ENCODE measurements at places on chromosomes 1 and 21.

GRCh38 chr21:42781150-42781970 lies 98.0 kb downstream of the WDR4 start:
- no peak for DNase-seq

DNA sequence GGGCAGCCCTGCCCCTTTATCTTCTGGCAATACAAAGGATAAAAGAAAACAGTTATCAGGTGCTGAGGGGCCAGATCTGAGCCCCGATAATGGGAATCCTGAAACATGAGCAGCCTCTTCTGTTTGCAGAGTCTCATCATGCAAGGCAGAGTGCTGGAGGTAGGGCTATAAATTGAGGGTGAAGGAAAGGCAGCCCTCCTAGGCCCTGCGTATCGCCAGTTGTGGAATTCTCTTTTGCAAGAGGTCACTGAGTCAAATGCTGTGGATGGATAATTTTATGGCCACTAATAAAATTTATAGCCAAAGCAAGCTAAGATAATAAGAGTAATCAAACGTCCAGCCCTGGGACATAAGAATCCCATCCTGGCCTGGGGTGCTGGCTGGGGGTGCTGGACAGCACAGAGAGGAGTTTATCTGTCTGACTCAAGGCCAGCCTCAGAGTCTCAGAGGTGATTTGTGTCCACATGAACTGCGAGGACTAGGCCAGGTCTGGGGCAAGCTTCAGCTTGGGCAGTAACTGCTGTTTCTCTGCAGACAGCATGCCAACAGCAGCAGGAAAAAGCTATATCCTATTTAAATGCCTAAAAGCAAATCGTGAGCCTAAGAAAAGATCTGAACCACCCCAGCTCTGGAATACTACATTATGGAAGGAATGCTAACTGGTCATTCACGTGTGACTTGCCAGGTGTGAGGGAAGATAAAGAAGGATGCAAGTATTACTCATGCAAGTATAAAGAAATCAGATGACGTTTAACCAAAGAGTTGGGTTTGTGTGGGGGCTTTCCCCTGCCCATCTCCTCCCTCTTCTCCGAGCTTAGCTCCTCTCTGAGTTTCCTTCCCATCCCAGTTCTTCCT lies 254.8 kb downstream of the KIF26B start:
- no peak for DNase-seq

DNA sequence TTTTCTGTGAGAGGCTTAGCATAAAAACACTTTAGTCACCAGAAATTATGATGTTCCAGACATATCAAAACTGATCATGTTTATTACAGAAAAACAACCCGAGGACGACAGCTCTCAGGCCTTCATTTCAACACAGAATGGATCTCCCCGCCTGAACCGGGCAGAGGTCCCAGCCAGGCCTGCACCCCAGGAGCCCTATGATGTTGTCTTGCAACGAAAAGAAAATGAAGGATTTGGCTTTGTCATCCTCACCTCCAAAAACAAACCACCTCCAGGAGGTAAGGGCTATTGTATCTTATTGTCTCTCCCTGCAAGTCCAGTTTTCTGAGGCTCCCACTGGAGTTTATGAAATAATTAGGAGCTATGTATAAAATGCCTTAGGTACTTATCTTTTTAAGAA lies 105.5 kb downstream of the PHTF1 start:
- DNase-seq: no peak

GRCh38 chr1:21034725-21035628 lies 141.7 kb downstream of the EIF4G3 start:
- no peak for DNase-seq

DNA sequence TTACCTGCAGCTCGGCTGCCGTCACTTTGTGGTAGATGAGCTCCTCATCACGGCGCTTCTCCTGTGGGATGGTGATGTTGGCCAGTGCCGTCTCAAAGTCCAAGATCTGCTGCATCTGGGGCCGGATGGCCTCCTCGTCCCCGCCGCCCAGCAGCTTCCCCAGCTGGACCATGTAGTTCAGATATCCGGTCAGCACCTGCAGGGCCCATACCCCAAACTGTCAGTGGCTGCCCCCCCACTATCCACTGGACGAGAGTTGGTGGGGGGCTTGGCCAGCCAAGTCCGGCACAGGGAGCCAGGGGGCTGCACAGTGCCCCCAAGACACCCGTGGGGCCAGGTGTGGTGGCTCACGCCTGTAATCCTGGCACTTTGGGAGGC lies 34.3 kb downstream of the ECE1 start:
- no peak for DNase-seq

DNA sequence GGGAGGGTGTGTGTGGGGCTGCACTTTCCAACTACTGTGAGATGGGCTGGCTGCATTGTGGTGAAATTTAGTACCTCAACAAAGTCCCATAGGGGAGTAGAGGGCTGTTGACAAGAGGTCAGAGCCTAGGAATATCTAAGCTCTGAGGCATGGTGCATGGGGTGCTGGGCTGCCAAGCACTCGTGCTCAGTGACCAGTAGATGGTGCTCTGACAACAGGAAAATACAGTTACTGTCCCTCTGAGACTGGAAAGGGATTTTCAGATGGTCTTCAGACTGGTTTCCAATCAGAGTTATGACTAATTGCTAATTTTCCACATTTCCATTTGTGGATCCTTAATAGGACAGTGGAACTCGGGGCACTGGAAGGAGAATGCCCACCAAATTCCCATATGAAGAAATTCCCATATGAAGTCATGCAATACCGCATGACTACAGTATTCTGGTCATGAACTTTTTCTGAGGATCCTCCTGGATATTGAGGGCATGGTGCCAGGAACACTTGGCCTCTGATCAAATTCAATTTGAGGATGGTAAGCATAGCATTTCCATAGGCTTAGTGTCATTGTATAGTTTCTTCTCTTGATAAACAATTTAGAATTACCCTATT lies 4.1 kb upstream of the CACNA1E start:
- DNase-seq: no peak

DNA sequence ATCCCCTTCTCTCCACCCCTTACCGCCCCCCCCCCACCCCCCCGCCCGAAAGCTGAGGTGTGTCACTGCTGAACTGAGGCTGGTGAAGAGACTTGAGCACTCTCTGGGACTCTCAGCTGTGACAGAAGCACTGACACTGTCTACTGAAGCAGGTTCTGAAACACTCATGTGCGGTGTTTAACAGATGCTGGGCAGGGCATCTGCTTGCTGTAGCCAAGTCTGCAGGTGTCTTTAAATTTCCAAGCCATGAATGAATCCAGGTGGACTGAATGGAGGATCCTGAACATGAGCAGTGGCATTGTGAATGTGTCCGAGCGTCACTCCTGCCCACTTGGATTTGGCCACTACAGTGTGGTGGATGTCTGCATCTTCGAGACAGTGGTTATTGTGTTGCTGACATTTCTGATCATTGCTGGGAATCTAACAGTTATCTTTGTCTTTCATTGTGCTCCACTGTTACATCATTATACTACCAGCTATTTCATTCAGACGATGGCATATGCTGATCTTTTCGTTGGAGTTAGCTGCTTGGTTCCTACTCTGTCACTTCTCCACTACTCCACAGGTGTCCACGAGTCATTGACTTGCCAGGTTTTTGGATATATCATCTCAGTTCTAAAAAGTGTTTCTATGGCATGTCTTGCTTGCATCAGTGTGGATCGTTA lies at the start of gene GPR52:
TSS of gene GPR52 (plus strand) at position 99 of the 665 bp plus-strand sequence. CDS start at position 247, 148 bp downstream.
- DNase-seq: no peak

- DNase-seq: no peak
These were observed 11.2 kb downstream of the ACTRT2 start for GRCh38 chr1:3032371-3033039.

- no peak for DNase-seq
These were observed 2.4 kb downstream of the GRIK3 start for GRCh38 chr1:37031871-37032270.

DNA sequence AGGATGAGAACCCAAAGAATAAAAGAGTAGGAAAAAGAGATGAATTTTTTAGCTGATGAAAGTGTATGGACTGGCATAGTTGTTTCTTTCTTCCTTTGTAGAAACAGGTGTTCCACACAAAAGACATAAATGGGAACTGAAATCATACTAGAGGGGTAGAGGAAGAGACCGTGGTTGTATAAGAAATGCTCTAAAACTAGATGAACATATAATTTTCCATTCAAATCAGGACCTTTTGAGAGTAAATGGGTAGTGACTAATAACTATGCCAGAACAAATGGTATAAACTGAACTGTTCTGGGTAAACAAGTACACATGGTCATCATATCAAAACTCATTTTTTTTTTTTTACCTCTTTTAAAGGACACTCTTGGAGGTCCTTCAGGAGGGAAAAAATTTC lies 344.2 kb downstream of the VAV3 start:
- no peak for DNase-seq

DNA sequence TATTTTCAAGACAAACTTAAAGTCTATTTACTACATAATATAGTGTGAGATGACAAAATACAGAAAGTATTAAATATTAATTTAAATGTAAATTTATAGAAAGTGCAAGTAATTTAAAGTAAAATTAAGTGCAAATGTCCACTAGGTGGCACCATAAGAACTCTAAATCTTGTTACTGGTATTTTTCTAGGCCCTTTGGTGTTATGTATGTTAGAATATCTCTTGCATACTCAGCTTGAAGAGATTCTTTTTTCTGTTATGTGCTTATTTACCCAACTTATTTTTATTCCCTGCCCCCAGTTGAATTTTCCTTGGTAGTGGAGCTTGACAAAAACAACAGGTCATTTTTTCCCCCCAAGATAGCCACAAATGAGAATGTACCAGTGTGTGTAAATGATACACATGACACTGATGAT lies 71.5 kb downstream of the RPS6KC1 start:
- DNase-seq: no peak

GRCh38 chr21:46005081-46005480 lies 23.5 kb downstream of the COL6A1 start:
- no peak for DNase-seq

- DNase-seq: no peak
These were observed 363.1 kb upstream of the RUNX1 start for GRCh38 chr21:35412231-35412630.

- DNase-seq: no peak
These were observed 244.1 kb upstream of the IRF2BP2 start for GRCh38 chr1:234853906-234854644.

DNA sequence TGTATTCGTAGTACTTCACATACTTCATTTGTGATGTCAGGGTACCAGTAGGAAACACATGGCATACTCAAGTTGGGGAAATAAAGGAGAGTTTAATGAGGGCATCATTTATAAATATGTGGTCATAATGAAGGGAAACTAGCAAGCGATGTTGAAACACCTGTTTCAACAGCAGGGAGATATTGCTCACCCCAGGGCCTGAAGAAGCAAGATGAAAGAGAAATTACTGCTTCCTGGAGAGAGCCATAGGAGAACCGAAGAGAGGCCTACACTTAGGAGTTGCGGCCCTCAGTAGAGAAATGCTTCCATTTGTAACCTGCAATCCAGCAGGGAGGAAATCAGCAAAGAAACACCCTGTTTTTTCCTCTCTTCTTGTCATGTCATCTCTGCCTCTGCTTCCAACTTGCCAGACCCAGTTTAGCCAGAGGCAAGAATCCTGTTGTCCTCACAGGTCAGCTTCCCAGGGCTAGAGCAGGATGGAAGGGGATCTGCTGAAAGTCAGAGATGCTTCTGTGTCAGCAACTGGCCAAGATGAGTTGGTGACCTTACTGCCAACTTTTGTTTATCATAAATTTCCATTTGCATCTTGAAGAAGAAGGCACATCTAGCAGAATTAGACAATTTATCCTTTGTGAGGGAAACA lies 67.6 kb upstream of the TSPAN2 start:
- no peak for DNase-seq

DNA sequence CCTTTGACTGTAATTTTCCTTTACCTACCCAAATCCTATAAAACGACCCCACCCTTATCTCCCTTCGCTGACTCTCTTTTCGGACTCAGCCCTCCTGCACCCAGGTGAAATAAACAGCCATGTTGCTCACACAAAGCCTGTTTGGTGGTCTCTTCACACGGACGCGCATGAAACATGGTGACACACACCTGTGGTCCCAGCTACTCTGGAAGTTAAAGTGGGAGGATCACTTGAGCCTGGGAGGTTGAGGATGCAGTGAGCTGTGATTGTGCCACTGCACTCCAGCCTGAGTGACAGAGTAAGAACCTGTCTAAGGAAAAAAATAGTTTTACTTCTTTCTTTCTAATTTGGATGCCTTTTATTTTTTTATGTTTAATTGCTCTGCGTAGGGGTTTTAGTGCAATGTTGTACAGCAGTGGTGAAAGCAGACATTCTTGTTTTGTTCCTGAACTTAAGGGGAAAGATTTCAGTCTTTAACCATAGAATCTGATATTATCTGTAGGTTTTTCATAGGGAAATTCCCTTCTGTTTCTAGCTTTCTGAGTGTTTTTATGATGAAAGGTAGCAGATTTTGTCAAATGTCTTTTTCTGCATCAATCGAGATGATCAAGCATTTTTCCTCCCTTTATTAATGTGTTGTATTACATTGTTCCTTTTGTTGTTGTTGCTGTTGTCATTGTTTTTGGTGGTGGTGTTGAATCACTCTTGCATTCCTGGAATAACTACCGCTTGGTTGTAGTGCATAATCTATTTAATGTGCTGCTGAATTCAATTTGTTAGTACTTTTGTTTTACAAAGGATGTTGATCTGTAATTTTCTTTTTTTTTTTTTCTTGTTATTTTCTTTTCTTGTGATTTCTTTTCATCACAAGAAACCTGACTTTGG lies 497.4 kb downstream of the DISC1 start:
- DNase-seq: no peak

DNA sequence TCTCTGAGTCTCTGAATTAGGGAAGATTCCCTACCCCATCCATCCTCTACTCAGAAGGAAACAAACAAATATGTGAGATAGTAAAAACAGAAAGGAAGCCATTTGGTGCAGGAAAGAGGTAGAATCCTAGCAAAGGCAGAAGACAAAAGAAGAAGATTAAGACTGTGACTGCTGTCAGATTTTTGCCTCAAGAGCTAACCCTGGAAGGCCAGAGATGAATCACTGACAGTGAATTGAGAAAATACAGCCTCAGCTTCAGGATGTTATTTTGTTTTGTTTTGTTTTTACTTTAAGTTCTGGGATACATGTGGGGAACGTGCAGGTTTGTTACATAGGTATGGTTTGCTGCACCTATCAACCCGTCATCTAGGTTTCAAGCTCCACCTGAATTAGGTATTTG lies 31.7 kb downstream of the DSTYK start:
- no peak for DNase-seq

DNA sequence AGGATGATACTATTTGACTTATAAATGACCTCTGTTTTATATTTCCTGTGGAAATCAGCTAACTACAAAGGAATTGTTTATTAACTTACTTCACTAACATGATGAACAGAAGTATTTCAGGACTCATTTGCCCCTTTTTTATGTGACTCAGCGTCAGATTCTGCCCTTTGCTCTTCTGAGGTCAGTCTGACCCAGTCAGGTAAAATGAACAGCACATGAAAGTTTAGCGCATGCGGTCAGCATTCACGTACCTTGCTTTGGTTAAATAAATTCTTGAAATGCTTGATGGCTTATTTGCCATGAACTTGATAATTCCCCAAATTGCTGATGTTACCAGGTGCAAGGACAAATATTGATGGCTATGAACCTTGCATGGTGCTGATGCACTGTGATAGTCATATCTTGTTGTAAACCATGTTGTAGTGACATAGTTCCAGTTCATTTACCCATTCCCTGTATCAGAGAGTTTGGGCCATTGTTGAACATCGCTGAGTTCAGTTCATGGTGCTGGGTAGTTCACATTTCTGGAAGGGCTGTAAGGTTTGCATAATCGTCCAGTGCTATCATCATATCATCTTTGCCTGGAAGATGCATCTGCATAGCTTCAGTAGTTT lies 133.4 kb downstream of the NFIA start:
- no peak for DNase-seq

- no peak for DNase-seq
These were observed 51.7 kb upstream of the TIAM1 start for GRCh38 chr21:31395791-31396190.

- DNase-seq: no peak
These were observed 9.6 kb downstream of the ENSA start for GRCh38 chr1:150619576-150620509.

GRCh38 chr21:43306911-43307676 lies 119.8 kb downstream of the SIK1 start:
- no peak for DNase-seq

Measured in ascending aorta (tissue), 2 donors.